DMS 273 treated with DMSO at 0.1 percent for 48 hours (cell line): ENCODE measurements at places on chromosomes 1 and 21.
A peak's percentile ranks its signal among the peaks of the same experiment; 100 is the strongest.

GRCh38 chr1:18731148-18731547 is 100.5 kb downstream of the PAX7 start:
- DNase-seq: no peak

- DNase-seq: no peak
Observed at GRCh38 chr1:162088281-162088969, 18.9 kb downstream of the NOS1AP start.

- DNase-seq: peak; percentile 70
Observed at GRCh38 chr1:22976461-22977243, 4.0 kb upstream of the LACTBL1 start.

DNA sequence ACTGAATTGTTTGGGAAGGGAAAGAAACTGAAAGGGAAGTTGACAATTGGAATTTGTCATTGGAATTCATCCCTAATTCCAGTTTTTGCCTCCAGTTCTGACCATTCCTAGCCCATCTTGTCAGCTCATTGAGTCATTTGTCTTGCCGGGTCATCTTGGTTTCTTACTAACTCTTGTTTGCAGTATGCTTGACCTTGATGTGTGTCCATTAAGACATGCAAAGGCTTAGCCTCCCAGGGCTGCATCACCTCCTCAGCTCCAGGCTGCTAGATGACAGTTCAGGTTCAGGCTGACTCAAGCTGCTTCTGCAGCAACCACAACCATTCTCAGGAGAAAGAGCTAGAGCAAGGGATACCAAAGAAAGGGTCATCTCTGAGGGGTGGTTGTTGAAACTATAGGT is 151.3 kb upstream of the PTGFR start:
- DNase-seq: no peak

DNA sequence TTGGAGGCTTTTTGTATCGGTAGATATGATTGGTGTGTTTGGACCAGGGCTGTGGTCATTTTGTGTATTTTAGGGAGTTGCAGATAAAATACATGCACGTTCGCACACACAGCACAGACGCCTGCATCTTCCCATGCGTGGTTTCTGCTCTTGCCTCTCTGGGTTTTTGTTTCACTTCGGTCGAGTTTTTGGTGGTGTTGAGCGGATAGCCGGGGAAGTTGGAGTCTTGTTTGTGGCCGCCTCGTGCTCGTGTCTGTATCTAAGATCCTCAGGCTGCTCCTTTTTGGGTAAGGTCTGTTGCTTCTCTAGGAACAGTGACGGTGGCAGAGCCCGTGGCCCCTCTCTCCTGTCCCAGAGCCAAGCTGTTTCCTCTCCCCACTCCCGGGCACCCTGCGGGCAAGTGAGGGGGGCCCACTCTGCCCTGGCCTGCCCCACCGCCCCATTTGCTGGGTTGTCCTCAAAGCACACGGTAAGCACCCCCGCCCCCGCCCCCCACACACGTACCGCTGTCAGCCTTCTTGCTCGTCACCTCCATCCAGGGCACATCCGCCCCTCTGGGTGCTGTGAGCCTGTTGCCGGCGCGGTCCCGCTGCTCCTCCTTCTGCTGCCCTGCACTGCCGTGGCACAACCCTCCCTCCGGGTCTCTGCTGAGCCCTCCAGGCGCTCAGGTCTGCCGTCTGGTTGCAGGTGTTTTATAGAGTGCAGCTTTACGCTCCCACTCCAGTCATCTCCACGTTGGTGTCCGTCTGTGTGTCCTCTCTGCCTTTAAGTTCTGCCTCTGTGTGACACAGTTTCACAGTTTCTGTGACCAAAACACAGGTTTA is 51.9 kb downstream of the AGPAT3 start:
- no peak for DNase-seq

DNA sequence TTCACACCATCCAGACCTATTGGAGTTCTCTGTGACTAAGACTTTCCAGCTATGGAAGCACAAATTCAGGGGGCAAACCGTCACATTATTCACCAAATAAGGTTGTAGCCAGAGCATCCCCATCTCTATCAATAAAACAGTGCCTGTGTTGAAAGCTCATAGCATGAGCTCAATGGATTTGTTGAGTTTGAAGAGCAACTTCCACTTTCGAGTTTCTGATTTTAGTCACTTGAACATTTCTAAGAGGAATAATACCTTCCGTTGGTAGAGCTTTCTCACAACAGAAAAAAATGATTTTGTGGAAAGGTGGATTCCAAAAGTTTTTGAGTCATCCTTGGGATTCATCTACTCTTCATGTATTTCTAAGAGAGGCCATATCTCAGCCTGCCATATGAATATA is 13.0 kb upstream of the ELAVL4 start:
- no peak for DNase-seq

GRCh38 chr1:96220651-96221050 is 500.9 kb upstream of the PTBP2 start:
- DNase-seq: no peak

GRCh38 chr1:12121212-12122003 is 45.4 kb upstream of the TNFRSF1B start:
- no peak for DNase-seq

GRCh38 chr1:208030288-208031091 is 119.6 kb upstream of the CD34 start:
- DNase-seq: peak; percentile 61

GRCh38 chr1:206896261-206896660 is 982 bp upstream of the IL24 start:
- DNase-seq: peak; percentile 81

DNA sequence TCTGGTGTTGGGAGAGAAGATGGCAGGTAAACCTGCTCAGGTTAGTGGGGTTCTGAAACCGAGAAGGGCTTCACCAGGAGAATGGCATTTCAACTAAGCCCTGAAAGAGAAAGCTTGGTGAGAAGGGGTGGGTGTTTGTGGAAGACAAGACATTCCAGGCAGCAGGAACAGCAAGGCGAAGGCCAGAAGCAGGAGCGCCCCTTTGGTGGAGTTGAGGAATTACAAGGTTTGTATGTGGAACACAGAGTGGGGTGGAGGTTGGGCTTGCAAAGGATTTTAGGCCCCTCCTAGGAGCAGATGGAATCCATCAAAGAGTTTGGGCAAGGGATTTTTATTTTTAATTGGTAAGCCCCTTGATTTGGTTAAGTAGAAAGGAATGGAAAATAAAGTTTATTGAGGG is 24.8 kb upstream of the ELOA start:
- DNase-seq: peak; percentile 38

DNA sequence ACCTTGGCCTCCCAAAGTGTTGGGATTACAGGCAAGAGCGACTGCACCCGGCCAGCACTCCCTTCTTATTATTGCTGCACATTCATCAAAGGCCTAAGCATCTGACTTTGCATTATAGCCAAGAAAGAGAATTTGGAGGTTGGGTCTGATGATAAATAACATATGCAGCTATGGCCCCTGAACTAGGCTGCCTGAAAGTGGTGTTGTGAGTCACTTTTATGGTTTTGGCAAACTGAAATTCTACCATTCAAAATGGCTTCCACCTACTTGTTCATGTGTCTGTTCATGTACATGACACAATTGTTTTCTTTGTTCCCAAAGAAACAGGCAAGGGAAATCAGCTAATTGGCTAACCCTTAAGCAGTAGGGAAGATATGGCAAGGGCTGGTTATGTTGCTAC is 25.0 kb upstream of the UAP1 start:
- DNase-seq: no peak

DNA sequence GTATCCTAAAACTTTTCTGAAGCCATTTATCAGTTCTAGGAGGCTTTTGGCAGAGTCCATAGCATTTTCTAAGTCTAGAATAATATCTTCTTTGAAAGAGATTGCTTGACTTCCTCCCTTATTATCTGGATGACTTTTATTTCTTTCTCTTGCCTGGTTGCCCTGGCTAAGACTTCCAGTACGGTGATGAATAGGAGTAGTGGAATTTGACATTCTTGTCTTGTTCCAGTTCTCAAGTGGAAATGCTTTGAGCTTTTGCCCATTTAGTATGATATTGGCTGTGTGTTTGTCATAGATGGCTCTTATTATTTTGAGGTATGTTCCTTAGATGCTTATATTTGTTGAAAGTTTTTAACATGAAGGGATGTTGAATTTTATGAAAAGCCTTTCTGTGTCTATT is 1647.9 kb downstream of the PLA2G4A start:
- no peak for DNase-seq

DNA sequence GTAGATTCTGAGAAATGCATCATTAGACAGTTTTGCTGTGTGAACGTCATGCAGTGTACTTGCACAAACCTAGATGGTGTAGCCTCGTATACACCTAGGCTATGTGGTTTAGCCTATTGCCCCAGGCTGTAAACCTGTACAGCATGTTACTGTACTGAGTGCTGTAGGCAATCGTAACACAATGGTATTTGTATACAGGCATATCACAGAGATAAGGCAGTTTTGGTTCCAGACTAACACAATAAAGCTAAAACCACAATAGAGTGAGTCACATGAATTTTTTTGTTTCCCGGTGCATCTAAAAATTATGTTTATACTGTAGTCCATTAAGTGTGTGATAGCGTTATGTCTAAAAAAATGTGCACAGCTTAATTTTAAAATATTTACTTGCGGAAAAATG is 6.9 kb downstream of the IL10RB start:
- no peak for DNase-seq

DNA sequence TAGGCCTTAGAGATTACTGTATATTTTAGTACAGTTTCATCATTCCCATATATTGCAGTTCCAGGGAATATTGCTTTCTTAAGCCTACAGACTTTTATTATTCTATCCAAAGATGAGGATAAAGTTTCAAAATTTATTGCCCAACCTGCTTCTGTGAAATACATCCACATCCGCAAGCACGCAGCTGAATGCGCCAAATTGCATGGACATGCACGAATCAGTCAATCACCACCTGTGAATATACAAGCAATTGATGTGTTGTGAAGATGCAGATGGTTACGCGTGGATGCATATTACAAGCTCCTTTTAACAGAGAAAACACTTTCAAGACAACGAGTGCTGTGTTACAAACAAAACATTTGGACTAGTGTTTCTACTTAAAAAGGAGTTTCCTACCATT is 577.8 kb upstream of the PLXNA2 start:
- no peak for DNase-seq

- peak; percentile 79 for DNase-seq
Observed at GRCh38 chr1:53326598-53327181, 1.2 kb downstream of the LRP8 start.

DNA sequence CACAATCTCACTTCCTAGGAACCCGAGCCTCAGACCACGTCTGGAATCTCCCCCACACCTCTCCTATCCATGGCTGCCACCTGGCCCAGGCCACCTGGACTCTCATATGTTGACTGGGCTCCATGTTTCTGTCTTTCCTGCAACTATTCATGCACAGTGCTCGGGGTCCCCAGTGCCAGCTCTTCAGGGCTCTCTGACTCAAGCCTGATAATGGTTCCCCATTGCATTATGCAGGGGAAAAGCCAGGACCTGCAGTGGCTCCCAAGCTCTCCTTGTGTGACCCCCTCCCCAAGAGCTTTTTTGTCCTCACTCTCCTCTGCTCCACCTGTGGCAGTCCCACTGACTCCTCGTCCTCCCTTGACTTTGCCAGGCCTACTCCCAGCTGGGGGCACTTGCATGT is 417.6 kb downstream of the NPHP4 start:
- DNase-seq: no peak

DNA sequence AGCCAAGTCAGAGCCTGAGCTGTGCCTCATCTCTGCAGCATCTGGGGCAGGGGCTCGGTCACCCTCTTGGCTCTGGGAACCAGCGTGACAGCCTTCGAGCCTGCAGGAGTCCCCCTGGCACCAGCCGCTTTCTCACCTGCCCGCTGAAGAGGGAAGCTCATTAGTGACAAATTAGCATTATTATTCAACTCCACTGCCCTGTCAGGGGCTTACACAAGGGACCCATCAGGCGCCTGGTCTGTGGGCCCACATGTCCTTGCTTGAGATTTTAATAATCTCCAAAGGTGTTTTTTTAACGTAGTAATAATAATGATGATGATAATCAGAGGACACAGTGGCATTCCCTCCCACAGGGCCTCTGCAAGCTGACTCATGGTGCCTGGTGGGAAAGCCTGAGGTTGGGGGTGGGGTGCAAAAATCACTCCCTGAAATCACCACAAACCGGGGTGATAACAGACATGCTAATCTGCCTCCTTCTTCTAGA is 98.1 kb upstream of the IGSF21 start:
- DNase-seq: no peak

DNA sequence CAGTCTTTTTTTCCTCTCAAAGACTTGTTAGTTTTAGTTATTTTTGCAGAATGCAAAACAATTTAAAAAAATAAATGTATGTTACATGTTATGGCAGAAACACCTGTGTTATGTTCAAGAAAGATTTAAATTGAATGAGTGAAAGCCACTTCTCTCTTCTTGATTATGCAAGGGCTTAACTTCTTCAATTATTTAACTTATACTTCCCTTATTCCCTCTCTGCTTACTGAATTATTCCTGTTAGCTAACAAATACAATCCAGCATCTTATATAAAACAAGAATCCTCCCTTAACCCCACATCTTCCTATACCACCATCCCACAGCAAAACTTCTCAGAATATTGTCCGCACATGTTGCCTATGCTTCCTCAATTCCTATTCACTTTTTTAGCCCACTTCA is 10.7 kb upstream of the FCER1A start:
- no peak for DNase-seq

GRCh38 chr1:6116137-6116536 is 64.0 kb downstream of the CHD5 start:
- DNase-seq: no peak

- no peak for DNase-seq
Observed at GRCh38 chr1:109704173-109704572, 7.9 kb upstream of the GSTM5 start.

- DNase-seq: peak; percentile 35
Observed at GRCh38 chr1:111739925-111740765, 950 bp upstream of the INKA2 start.

DNA sequence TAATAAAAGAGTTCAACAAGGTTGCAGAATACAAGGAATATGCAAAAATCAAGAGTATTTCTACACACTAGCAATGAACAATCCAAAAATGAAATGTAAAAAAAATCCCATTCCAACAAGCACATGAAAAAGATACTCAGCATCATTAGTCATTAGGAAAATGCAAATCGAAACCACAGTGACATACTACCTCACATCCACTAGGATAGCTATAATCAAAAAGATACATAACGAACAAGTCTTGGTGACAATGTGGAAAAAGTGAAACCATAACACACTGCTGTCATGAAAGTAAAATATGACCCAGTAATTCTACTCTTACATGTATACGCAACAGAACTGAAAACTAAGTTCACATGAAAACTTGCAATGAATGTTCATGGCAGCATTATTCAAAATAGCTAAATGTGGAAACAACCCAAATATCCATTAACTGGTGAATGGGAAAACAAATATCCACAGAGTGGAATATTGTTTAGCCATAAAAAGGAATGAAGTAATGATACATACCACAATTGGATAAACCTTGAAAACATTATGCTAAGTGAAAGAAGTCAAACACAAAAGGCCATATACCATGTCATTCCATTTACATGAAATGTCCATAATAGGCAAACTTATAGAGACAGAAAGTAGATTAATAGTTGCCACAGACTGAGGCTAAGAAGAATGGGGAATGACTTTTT is 34.3 kb downstream of the PIK3R3 start:
- no peak for DNase-seq
